ENCODE measurements at places on chromosomes 3 and 15. TPM values are rescaled to one million over a fixed set of nuclear protein-coding genes. Genes with fewer than 3 reads are reported as not detected.

GRCh38 chr3:182959474-182960350 is 20.6 kb downstream of the DCUN1D1 start:
- no peak for DNase-seq
- H3K27ac ChIP-seq, result no peak overlapping the region
- peaks cover 16% of the 10 kb centered on the region for H3K4me1 ChIP-seq
- peaks cover 29% of the 10 kb centered on the region for H3K36me3 ChIP-seq
- no peaks in the 10 kb centered on the region for H3K27me3 ChIP-seq

The EFHB gene
- total RNA-seq, result 0.33 TPM

GRCh38 chr15:90851940-90852339 is 16.4 kb upstream of the FURIN start:
- peak; percentile 62 for DNase-seq
- peak overlapping the region; percentile 54 for H3K4me3 ChIP-seq
- peak overlapping the region; percentile 92 for H3K27ac ChIP-seq
- no peaks in the 10 kb centered on the region for H3K27me3 ChIP-seq
- H3K4me1 ChIP-seq, result peaks cover 74% of the 10 kb centered on the region

GRCh38 chr3:29649815-29650547 is 369.1 kb downstream of the RBMS3 start:
- DNase-seq, result no peak
- peaks cover 2% of the 10 kb centered on the region for H3K27me3 ChIP-seq
- H3K4me3 ChIP-seq, result no peak overlapping the region
- no peaks in the 10 kb centered on the region for H3K36me3 ChIP-seq

DNA sequence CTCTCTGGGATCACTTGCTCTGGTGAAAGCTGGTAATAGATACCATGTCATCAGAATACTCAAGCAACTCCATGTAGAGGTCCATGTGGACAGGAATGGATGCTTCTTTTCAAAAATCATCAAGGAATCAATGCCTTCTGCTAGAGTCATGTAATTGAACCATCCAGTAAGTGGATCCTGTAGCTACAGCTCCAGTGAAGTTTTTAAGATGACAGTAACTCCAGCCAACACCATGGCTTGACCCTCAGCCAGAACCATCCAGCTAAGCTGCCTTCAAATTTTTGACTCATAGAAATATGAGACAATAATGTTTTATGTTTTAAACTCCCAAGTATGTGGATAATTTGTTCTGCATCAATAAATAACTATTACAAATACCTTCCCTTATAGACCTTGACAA is 923.7 kb downstream of the EPHA3 start:
- H3K36me3 ChIP-seq, result no peaks in the 10 kb centered on the region
- no peak overlapping the region for H3K27ac ChIP-seq
- H3K4me3 ChIP-seq, result no peak overlapping the region
- H3K27me3 ChIP-seq, result no peaks in the 10 kb centered on the region
- H3K4me1 ChIP-seq, result no peaks in the 10 kb centered on the region
- DNase-seq, result no peak

- H3K4me1 ChIP-seq, result peaks cover 20% of the 10 kb centered on the region
- DNase-seq, result no peak
- H3K4me3 ChIP-seq, result no peak overlapping the region
- no peak overlapping the region for H3K27ac ChIP-seq
Observed at GRCh38 chr15:28957606-28958498, 72.1 kb downstream of the APBA2 start.

DNA sequence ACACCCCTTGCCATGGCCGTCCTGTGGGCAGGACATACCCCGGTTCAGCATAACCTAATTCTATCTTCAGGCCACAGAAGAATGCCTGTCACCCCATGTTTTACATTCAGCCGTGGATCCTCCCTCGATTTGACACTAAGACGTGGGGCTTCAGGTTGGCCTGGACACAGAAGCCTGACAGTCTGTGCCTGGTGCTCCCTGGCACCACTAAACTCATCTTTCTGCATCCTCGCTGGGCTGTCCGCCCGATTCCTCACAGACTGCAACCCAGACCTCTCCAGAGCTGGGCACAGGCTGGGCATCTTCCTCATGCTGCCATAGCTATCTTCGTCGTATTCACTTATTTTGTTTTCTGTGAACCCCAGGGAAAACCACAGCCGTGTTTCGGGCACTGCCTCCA is 117.8 kb upstream of the IQSEC1 start:
- peaks cover 9% of the 10 kb centered on the region for H3K27me3 ChIP-seq
- H3K27ac ChIP-seq, result no peak overlapping the region
- no peak overlapping the region for H3K4me3 ChIP-seq
- no peak for DNase-seq

DNA sequence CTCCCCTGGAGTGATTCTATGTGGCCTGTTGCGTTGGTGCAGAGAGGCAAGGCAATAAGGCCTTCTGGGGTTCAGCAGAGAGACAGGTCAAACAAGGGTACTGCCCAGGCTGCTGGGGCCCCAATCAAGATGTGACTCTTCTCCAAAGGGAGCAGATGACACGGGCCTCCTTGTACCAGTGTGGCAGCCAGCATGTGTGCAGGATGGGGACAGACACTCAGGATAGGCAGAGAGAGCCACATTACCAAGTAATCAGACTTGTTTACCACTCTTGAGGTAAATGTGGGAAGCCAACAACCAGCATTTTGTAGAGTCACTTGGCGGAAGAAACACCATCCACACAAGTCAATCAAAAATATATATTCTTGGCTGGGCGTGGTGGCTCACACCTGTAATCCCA is 95.3 kb upstream of the DLG1 start:
- peak; percentile 17 for DNase-seq
- H3K36me3 ChIP-seq, result no peaks in the 10 kb centered on the region
- no peak overlapping the region for H3K27ac ChIP-seq
- no peak overlapping the region for H3K4me3 ChIP-seq
- peaks cover 7% of the 10 kb centered on the region for H3K27me3 ChIP-seq

GRCh38 chr3:16182183-16182582 is 7.7 kb downstream of the GALNT15 start:
- no peak overlapping the region for H3K4me3 ChIP-seq
- H3K4me1 ChIP-seq, result peaks cover 6% of the 10 kb centered on the region
- H3K27me3 ChIP-seq, result peaks cover 7% of the 10 kb centered on the region
- no peak for DNase-seq

- H3K27me3 ChIP-seq, result no peaks in the 10 kb centered on the region
- H3K4me1 ChIP-seq, result no peaks in the 10 kb centered on the region
- H3K27ac ChIP-seq, result no peak overlapping the region
- peaks cover 20% of the 10 kb centered on the region for H3K36me3 ChIP-seq
- no peak for DNase-seq
Observed at GRCh38 chr15:89186803-89187202, 34.6 kb downstream of the RLBP1 start.
